ENCODE measurements at places on chromosomes 13 and 19.

DNA sequence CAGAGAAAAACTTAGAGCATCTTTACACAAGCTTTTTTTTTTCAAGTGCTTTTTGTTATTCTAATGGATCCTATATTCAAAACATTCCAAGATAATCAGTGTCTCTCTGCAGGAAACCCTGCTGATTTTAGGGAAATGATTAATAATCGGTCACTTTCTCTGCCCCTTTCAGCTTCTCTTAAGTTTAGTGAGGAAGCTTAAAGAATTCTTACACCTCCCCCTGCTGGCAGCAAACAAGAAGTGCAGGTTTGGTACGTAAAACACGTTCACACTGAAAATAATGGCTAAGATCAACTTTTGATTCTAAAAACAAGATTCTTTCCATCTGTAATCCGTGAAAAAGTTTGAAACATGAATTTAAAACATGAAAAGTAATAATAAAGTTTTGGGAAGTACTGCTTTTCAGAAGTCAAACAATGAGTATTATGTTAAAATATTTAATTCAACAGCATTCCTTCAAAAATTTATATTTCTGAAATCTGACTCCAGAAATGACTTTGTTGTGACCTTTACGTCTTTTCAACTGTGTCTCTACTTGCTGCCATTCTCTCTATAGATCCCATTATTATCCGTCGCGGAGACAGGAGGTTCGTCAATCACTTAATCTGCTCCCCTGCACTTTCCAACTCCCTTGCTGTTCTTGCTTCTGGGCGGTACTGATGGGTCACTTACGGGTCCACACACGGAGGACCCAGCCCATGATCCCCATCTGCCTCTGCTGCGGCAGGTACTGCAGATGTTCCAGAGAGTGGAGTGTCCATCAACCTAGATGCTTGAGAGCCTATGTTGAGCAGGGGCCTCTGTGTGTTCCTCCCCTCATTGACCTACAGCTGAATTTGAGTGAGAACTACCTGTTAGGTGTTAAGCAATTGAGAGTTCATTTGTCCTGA is 203.1 kb upstream of the EDNRB start:
- DNase-seq = peak; percentile 92

DNA sequence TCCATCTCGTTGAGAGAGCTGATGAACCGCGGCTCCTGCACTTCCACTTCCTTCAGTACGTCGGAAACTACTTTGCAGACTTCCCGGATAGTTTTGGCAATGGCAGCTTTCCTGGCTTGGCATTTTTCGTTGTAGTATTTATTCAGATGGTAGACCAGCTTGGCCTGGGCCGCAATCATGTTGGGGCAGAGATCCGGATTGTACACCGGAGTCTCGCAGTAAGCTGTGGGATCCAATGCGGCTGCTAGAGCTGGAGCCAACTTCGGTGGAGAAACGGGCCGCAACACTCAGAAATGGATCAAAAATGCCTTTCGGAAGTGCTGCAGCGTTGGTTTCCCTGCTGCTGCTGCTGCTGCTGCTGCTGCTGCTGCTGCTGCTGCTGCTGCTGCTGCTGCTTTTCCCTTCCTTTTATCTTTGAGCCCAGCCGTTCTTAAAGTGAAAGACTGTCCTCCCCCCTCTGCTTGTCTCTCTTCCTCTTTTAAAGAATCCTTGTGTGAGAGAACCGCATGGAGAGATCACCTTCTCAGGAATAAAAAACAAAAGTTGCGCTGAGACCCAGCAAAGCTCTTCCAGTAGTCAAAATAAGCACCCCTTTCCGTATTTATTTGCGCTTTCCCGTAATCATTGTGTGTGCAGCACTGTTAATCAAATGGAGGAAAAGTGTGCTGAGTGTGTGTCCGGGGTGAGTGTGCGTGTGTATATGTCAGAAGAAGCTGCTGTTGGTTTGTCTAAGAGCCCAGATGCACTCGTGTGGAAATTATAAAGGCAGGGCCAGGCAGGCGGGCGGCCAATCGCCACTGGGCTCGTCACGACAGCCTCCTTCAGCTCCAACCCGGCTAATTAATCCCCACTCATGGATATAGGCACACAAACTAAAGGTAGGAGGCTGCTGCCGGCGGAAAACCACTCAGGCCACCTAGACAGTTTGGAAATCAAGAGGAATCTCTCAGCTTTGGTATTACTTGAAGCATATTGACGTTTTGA is at the start of gene MAB21L1:
Gene MAB21L1 (minus strand): TSS at position 730 of the 984 bp plus-strand sequence. CDS start 551 bp downstream, at position 179.
- DNase-seq = no peak

- no peak for DNase-seq
Measured at GRCh38 chr13:81745391-81745790, 1404.5 kb upstream of the SPRY2 start.

DNA sequence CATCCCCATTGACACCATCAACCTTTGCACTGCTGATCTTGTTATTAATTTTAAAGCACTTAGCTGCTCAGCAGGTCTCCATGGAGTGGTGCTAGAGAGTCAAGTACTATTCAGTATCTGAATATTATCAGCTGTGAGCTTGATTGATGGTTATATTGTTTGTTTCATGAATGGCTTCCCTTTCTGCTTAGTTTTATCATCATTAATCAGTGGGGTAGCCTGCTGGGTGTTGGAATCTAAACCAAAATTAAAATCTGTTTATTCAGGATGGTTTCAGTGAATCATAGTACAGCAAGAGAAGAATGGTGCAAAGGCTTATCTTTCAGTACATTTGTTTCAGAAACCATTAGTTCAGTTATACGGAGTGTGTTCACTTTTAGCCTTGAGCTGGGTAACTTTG is 42.5 kb upstream of the SCEL start:
- DNase-seq = no peak

- peak; percentile 2 for DNase-seq
Measured at GRCh38 chr13:78078168-78078567, 159.5 kb upstream of the EDNRB start.

DNA sequence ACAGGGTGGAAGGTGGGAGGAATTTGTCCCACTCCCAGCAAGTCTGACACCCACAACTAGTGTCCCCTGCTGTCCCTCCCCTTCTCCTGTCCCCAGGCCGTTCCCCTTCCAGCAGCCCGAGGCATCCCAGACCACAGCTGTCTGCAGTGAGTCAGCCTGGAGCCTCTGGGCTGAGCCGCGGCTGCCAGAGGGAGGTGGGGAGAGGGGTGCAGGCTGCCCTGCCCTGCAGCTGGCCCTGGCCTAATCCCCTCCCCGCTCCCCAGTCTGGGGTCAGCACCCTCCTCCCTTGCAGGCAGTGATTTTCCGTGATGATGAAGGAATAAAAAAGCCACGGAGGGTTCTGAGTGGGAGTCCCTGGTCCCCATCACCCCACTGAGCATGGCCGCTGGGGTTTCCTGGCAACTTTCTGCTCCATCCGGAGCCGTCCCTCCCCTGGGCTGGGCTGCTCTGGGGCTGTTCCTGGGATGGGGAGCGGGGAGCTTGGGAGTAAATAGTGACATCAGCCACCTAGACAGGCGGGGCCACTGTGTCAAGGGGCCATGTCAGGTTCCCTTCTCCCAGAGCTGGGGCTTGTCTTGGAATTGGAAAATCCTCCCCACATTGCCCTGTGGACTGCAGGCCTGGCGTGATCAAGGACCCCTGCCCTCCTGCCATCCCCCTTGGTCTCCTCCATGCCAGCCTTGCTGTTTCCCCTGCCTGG is 16.8 kb downstream of the SPC24 start:
- DNase-seq = peak; percentile 54

DNA sequence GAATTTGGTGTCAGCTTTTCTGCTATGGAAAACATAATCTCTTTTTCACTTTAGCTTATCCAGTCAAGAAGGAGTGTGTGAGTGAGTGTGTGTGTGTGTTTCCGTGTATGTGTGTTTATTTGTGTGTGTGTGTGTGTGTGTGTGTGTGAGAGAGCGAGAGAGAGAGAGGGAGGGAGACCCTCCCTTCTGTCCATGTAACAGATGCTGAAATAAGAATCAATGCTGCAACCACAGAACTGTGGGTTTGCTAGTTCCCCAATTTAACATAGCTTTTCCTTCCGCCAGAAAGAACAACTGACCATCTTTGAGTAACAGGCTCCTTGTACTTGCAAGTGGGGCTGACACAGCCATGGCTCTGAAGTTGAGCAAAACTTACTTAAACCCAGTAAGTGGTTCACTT is 5.2 kb downstream of the LCP1 start:
- no peak for DNase-seq

DNA sequence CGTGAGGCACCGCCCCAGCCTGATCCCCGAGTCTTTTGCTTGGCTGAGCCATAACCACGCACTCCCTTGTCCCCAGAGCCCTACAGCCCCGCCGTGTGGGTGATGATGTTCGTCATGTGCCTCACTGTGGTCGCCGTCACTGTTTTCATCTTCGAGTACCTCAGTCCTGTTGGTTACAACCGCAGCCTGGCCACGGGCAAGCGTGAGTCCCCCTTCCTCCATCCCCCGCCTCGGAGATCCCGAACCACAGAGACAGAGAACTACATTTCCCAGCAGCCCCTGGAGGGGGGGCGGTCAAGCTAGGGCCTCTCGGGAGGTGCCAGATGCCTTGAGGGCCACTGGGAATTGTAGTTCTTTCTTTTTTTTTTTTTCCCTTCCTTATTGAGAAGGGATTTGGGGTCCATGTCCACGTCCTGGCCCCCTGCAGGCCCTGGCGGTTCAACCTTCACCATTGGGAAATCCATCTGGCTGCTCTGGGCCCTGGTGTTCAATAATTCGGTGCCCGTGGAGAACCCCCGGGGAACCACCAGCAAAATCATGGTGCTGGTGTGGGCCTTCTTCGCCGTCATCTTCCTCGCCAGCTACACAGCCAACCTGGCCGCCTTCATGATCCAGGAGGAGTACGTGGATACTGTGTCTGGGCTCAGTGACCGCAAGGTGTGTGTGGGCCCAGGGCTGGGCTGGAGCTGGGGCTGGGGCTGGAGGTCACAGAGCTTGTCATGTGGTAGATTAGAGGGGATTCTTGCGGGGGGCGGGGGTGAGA is 25.9 kb downstream of the GRIN2D start:
- DNase-seq = no peak

DNA sequence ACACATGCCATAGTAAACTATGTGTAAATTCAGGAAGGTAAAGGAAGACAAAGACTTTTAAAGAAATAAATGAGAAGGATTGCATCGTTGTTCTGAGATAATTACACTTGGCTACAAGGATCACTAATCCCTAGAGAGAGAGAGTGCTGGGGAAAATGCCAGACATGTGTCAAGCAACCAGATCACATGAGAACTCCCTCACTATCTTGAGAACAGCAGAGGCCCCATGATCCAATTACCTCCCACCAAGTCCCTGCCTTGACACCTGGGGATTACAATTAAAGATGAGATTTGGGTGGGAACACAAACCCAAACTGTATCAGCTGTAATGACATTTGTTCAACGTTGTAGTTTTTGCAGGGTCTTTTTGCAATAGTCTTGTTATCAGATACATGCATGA is 1600.9 kb upstream of the MIR17HG start:
- no peak for DNase-seq

GRCh38 chr13:43908156-43909126 is 28.7 kb downstream of the LACC1 start:
- peak; percentile 82 for DNase-seq

GRCh38 chr13:109913186-109913585 is 126.8 kb upstream of the IRS2 start:
- peak; percentile 1 for DNase-seq

DNA sequence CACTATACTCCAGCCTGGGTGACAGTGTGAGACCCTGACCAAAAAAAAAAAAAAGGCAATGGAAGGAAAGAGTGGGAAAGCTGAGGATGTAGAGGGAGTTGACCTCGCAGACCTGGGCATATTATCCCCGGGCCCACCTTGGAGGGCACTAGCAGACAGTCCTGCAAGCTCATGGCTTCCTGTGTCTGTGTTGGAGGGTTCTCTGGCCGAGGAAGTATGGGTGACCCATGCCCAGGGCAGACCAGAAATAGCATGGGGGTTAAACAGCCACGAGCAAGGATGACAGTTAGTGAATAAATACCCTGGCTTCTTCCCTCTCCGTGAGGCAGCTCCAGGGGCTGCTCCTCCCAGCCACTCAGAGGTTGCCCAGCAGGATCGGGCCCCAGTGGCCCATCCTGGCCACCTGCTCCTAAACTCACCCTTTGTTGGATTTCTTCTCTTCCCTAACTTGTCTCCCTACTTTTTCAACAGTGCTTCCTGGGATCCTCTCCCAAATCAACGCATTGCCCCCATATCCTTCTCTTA is 485.8 kb downstream of the ZNF536 start:
- no peak for DNase-seq

DNA sequence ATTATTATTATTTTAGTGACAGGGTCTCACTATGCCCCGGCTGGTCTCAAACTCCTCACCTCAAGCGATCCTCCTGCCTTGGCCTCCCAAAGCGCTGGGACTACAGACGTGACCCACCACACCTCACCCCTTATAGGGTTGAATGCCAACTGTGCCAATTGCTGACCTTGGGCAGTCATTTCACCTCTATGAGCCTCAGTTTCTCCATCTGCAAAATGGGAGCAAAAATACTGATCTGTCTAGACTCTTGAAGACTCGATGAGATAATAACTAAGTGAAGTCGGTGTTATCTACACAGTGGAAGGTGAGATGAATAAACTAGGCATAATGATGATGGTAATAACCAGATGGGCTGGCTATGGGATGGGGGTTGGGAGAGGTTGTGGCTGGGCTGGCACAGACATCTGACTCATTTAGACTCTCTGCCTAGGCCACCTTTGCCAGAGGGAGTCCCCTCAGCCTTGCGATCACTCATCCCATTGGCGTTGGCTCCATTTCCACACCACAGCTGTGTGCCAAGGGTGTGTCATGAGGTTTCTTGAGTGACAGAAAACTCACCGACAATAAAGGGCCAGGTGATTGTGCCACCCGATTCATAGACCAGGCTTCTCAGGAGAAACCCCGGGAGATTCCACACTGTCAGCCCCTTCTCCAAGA is at the start of gene CASP14:
Gene CASP14 (plus strand): TSS at position 596 of the 657 bp plus-strand sequence. CDS start 2,772 bp downstream, outside the sequence.
- DNase-seq = no peak

- no peak for DNase-seq
Measured at GRCh38 chr13:86554066-86554465, 754.8 kb upstream of the SLITRK6 start.

DNA sequence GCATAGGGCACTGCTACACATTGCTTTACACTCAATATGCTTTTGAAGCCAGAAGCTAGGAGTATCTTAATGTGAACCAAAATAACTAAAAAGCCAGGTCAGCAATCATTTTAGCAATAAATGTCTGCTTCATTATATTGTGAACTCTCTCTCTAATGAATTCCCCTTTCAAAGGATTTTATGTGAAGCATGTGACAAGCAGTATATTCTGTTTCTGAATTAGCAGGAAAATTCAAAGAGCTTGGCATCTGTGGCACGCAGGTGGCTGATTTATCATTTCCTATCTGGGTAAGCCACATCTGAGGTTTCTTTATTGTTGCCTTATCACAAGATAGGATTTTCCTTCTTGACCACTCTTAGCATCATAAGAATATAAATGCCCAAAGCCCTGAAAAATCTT is 56.8 kb upstream of the KLF12 start:
- DNase-seq = no peak

- DNase-seq = no peak
Measured at GRCh38 chr19:7083076-7083956, 13.8 kb downstream of the ZNF557 start.

GRCh38 chr13:39496506-39496905 is 106.5 kb downstream of the LHFPL6 start:
- no peak for DNase-seq

- no peak for DNase-seq
Measured at GRCh38 chr19:18636969-18637629, at the start of gene KLHL26. Gene KLHL26, plus strand, starts transcription at chr19:18637028. Its CDS starts 27 bp downstream, at chr19:18637055.

All from spinal cord (tissue), 10 donors.